ENCODE measurements at places on chromosomes 3 and 15.

DNA sequence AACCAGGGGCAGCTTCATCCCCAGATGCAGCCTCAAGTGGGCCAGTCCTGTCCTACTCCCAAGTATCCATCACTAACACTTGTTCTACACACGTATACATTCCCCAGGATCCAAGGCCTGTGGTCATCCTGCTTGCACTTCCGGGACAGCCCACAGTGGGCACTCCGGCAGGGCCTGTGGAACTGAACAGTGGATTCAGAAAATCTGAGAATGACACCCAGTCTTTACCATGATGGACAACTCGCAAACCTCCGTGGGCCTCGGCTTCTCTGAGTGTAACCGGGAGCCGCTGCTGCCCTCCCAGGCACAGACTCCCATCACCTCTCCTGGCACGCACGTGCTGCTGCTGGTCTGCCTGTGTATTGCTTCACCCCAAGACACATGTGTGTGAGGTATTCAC lies 59.6 kb downstream of the ATP10A start:
- DNase-seq: no peak

GRCh38 chr15:82003916-82004315 lies 41.9 kb downstream of the MEX3B start:
- no peak for DNase-seq

GRCh38 chr3:71195492-71195891 lies 388.0 kb downstream of the FOXP1 start:
- DNase-seq: no peak

GRCh38 chr3:145628211-145628610 lies 532.8 kb downstream of the PLOD2 start:
- DNase-seq: no peak

DNA sequence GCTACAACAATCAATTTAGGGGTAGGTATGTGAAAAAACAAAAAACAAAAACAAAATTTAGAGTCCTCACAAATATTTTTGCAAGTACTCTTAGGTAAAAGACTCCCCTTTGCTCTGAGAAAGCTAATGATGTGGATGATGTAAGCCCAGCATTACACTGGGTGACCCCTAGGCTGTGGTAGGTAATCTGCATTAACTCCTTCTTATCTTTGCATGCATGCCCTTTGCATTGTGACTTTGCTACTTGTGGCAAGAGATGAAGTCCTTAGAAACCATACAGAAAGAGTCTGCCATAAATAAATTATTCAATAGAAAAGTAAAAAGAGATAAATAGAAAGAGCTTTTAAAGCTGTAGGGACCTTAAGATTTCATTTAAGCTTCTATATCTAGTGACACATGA lies 159.7 kb upstream of the MBNL1 start:
- DNase-seq: peak; percentile 18

DNA sequence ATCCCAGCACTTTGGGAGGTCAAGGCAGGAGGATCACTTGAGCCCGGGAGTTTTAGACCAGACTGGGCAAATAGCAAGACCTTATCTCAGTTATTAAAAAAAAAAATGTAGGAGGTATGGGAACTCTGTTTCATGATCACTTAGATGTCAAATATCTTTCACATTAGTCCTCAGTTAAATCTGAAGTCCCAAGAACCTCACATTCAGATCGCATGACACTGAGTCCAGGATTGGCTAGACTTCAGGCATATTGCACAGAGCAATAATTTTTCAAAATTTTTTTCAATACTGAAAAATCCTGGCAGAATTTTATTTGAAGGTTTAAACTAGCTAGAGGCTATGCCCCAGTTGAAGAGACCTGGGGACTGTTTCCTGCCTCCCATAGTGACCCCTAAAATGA lies 56.3 kb upstream of the ZNF148 start:
- DNase-seq: no peak

DNA sequence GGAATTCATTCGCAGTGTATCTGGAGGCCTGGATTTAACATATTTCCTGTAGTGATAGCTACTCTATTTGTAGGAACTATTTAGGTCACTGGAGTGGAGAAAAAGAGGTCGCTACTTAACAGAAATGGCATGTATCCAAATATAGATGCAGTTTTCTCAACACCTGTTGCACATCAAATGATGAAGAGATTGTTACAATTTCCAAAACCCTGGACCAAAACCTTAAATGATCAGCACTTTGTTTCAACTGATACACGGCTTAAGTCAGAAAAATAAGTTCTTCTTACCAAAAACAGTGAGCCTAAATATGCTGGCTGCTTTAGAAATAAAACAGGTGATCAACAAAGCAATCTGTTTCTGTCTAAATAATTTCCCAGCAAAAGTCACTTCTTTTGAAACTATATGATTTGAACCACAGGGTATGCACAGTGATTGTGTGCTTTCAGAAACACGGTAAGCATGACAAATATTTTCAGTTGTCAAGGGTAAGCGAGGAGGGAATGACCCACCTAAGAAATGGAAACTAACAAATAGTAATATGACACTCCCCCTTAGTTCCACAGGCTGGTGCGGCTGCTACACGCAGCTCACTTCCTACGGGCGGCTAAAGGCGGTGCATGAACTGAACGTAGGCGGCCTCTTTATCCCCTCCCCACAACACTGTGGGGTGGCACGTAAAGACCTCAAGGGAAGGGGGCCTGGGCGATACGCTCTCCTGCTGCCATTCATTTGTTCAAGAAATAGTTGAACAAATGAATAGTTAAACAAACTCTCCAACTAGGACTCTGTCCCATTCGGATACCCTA lies 1.1 kb downstream of the EHD4 start:
- no peak for DNase-seq

DNA sequence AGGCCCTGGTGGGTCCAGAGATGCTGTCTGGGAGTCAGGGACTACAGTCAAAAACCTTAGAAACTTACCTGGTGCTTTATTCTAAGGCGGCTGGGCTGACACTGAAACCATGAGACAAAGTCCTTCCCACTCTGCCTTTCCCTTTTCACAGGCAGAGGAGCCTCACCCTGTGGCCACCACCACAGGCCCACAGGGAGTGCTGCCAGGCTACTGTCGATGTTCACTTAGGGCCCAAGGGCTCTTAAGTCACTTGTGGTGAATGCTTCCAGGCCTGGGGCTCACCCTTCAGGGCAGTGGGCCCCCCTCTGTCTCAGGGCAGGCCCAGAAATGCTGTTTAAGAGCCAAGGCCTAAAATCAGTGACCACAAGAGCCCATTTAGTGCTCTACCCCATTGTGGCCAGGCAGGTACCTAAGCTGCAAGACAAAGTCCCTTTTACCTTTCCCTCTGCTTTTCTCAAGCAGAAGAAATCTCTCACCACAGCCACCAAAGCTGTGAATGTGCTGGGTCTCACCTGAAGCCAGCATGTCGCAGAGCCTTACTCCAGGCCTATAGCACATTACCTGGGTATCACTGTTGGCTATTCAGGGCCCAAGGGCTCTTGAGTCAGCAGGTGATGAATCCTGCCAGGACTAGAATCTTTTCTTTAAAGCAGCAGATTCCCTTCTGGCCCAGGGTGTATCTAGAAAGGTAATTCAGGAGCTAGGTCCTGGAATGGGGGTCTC lies 39.5 kb upstream of the GOLGA6B start:
- no peak for DNase-seq

GRCh38 chr3:176378789-176379188 lies 818.5 kb downstream of the TBL1XR1 start:
- DNase-seq: no peak
